ENCODE measurements at places on chromosomes 5 and 9. TPM values are rescaled to one million over a fixed set of nuclear protein-coding genes. Genes with fewer than 3 reads are reported as not detected.

FOXD4L4 gene
- 0.09 TPM for total RNA-seq

DNA sequence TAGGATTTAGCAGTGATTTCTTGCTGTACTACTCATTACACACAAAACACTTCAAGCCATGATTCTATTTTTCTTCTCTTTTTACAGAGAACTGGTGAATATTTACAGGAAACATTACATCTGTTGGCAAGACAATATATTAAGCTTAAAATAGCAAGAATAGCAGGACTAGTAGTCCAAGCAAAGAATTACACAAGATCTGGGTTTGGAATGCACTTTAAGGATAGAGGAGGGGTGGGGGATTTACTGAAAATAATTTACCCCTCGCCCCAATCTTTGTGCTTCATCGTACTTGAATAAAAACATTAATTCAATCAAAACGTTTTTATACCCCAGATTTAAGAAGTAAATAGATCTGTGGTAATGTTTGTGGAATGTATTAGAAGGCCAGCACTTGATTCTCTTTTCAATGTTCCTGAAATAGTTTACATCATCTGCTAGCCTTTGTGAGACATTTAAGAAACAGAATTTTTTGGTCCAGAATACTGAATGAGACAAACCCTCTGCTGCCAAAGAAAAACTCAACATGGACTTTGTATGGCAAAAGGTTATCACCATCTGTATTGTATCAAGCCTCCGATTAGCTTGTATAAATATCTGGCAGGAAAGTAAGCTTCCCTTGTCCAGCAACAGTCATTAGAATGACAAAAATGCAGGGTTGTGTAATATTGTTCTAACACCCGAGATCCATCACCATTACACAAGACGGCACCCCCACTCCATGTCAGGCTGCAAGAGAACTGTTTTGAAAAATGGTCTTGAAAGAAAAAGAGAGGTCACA is 23.8 kb downstream of the SVEP1 start:
- no peak overlapping the region for H3K27ac ChIP-seq
- no peaks in the 10 kb centered on the region for H3K4me1 ChIP-seq
- no peak overlapping the region for H3K4me3 ChIP-seq
- DNase-seq: no peak
- no peaks in the 10 kb centered on the region for H3K36me3 ChIP-seq
- H3K27me3 ChIP-seq: no peaks in the 10 kb centered on the region

DNA sequence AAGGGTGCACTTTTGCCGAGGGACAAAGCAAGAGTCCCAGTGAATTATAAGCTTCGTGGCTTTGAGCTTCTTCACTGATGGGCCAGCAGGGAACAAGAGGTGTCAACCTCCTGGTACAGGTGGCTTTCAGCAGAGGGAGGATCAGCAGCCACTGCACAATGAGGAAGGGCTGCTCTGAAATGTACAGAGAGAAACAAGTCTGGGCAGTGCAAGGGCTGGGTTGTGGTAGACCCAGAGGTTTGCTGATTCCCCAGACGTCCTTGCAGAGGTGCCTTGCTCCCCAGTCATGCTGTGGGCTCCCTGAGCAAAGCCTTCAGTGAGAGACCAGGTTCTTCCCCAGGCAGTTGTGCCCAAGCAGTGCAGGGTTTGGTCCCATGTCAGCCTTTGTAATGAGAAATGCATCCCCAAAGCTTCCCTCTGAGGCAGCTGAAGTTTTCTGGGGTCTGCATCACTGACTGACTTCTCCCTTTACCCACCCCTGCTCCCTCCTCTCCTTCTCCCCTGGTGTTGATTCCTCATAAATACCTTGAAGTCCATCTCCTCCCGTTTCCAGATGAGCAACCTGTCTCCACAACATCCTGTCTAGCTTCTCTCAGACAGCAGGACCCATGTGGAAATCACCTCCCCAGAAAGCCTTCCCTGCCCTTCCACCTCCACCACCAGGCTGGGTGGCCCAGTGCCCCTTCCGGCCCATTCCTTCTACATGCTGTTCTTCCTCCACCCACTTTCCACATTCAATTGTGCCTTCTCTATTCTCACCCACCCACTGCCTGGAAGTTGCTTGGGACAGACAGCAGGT is 599.6 kb upstream of the ADAMTS16 start:
- no peak overlapping the region for H3K27ac ChIP-seq
- no peak overlapping the region for H3K4me3 ChIP-seq
- no peaks in the 10 kb centered on the region for H3K27me3 ChIP-seq
- no peaks in the 10 kb centered on the region for H3K4me1 ChIP-seq
- H3K36me3 ChIP-seq: no peaks in the 10 kb centered on the region

DNA sequence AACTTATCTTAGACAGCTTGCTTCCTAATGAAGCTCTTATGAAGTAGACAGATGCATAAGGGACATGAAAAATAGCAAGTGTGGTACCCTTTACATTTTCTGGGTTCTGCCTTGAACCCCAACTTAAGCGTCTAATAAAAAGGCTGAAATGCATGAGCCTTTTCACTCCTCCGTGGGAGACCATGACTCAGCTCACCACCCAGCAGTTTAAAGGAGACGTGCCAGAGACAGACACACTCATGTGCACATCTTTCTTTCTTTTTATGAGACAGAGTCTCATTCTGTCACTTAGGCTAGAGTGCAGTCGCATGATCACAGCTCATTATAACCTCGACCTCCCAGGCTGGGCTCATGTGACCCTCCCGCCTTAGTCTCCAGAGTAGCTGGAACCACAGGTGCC is 22.3 kb downstream of the CTXN3 start:
- DNase-seq: no peak
- no peaks in the 10 kb centered on the region for H3K4me1 ChIP-seq
- no peaks in the 10 kb centered on the region for H3K36me3 ChIP-seq

GRCh38 chr5:170216257-170216864 is 16.4 kb upstream of the C5orf58 start:
- H3K36me3 ChIP-seq: no peaks in the 10 kb centered on the region
- no peak for DNase-seq
- H3K27ac ChIP-seq: no peak overlapping the region
- no peaks in the 10 kb centered on the region for H3K27me3 ChIP-seq

SLCO6A1 gene
- total RNA-seq: 0.14 TPM

DDX4 gene
- 0.57 TPM for total RNA-seq
